ENCODE measurements at places on chromosomes 4 and X.
A peak's percentile ranks its signal among the peaks of the same experiment; 100 is the strongest.

GRCh38 chrX:99653352-99653751 lies 756.7 kb downstream of the PCDH19 start:
- no peak for DNase-seq

DNA sequence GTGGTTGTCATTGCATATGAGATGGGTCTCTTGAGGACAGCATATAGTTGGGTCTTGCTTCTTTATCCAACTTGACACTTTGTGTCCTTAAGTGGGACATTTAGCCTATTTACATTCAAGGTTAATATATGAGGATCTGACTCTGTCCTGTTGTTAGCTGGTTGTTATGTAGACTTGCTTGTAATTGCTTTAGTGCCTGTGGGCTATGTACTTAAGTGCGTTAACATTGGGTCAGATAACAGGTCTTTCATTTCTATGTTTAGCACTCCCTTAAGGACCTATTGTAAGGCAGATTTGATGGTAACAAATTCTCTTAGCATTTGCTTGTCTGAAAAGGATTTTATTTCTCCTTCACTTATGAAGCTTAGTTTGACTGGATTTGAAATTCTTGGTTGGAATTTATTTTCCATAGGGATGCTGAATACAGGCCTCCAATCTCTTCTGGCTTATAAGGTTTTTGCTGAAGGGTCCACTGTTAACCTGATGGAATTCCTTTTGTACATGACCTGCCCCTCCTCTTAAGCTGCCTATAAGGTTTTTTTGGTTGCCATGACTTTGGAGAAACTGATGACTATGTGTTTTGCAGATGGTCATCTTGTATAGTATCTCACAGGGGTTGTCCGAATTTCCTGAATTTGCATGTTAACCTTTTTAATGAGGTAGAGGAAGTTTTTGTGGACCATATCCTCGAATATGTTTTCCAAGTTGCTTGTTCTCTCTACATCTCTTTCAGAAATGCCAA lies 162.0 kb downstream of the NKX6-1 start:
- no peak for DNase-seq

- DNase-seq, result no peak
Measured at GRCh38 chr4:172547724-172548123, 620.9 kb upstream of the GALNT7 start.

- DNase-seq, result peak; percentile 77
Measured at GRCh38 chr4:112523764-112524505, 8.0 kb upstream of the NEUROG2 start.

DNA sequence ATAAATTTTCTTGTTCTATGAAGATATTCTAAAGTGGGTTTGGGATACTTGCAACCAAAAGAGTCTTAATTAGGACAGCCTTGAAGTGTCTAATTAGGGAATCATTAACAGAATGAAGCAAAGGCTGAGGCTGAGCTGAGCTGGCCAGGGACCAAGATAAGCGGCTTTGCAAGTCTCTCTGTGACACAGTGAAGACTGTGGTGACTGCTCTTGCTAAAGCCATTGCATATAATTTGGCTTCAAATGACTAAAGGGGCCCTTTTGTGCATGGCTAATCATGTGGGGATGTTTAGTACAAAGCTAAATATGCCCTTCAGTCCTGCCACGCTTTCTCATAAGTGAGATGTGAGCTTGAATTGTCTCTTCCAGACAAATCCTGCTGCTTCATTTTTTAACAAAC lies 31.2 kb upstream of the GYPA start:
- no peak for DNase-seq
